ENCODE measurements at places on chromosomes 3 and 15.

DNA sequence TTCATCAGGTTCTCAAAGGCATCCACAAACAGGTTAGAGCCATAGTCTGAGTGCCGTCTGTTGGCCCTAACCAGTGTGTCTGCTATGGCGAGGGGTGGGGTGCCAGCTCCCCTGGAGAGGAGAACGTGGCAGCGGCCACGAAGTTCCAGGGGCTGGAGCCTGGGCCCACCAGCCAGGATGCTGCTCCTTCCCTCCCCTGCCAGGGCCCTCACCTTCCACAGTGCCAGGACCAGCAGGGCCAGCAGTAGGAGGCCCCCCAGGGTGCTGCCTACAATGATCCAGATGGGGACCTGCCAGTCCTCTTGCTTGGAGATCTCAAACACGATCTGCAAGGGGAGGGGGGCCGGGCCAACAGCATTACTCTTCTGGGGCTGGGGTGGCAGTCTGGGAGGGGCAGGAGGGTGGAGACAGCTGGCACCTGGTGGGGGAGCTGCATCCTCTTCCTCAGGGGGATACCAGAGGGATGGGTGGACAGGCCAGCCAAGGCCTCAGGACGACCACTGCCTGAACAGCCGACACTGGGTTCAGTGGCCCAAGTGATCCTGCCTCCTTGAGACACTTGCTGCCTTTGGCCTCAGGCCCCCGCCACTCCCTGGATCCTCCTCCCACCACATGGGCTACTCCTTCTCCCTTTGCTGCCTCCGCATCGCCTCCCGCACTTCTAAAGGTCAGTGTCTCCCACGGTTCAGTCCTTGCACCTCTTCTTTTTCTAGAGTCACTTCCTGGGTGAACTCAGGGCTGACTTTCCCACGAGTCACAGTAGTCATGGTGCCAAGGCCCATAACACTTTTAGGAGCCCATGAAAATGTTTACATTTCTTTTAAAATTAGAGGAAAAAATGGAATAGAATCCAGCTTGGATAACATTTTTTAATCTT is 26.3 kb downstream of the FEM1B start:
- no peak for DNase-seq

- no peak for DNase-seq
These were observed 35.0 kb upstream of the TNFAIP8L3 start for GRCh38 chr15:51129535-51130188.

GRCh38 chr3:54968546-54969172 is 40.8 kb upstream of the LRTM1 start:
- DNase-seq = peak; percentile 81

DNA sequence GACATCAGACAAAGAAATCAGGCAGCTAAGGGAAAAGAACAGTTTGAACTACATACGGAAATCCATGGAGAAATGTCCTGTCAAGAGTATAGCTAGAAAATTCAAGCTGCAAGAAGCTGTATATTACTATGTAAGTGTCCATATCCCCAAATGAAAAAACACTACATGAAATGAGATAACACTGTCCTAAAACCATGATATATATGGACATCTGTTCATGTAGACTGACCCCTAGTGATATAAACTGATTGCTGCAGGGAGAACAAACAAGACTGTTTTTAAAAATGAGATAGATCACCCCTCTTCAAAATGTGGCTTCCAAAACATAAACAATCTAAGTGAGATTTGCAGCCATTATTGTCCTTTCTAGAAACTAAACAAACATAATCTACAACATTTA is 985.6 kb downstream of the EPHA3 start:
- DNase-seq = peak; percentile 52

DNA sequence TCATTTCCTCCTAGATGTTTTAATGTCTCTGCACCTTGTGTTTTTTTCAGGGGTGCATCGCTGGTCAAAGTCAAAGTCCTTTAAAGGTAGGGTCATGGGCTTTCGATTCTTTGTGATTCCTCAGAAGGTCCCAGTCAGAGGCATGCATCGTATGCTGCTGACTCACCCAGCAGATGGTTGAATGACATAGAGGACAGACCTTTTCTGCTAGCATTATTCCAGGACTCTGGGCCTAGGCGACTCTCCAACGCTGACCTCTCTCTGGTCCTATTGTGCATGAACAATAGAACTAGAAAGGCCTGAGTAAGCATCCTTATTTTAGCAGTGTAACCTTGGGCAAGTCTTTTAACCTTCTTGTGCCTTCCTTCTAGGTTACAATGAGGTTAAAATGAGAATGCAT is 75.9 kb downstream of the DGKG start:
- peak; percentile 78 for DNase-seq

- no peak for DNase-seq
These were observed 126.2 kb downstream of the ASB7 start for GRCh38 chr15:100728371-100729201.

GRCh38 chr3:148839805-148840204 is 12.2 kb downstream of the CPB1 start:
- no peak for DNase-seq

DNA sequence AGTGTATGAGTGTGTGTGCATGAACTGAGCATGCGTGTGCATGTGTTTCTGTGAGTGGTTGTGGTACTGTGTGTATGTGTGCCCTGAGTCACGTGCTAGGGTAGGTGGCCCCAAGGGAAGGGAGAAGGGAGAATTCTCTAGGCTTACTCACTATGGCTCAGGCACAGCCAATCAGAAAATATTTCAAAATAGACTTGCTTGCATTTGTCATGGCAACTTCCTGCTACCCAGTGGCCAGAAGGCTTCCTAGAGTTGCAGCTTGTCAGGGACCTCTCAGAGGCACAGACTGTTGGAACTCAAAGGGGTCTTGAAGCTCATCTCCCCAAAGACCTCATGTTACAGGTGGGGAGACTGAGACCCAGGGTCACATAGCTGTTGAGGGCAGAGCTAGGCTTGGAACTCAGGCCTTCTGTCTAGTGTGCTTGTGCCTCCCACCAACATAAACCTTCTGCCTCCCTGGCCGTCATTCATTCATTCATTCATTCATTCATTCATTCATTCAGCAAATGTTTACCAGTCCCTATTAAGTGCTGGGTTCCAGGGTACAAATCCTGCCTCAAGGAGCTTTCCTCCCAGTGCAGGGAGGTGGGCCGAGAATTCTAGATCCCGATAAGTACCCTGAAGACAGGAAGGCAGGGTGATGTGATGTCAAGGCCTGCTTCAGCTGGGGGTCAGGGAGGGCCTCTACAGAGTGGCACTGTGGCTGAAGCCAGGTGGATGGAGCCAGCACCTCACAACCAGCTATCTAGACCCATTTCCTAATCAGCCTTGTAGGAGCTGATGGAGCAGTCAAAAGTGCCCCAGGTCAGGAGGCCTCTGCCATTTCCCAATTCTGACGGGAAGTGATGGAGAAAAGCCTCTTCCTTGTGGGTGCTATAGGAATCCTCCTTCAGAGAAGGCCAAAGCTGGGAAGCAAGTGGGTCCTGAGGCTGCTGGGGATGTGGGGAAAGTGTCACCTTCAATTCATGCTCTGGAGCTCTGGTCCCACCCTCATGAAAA is 10.9 kb upstream of the RFT1 start:
- DNase-seq = peak; percentile 63

- DNase-seq = no peak
These were observed 3.1 kb upstream of the A4GNT start for GRCh38 chr3:138135146-138135832.

DNA sequence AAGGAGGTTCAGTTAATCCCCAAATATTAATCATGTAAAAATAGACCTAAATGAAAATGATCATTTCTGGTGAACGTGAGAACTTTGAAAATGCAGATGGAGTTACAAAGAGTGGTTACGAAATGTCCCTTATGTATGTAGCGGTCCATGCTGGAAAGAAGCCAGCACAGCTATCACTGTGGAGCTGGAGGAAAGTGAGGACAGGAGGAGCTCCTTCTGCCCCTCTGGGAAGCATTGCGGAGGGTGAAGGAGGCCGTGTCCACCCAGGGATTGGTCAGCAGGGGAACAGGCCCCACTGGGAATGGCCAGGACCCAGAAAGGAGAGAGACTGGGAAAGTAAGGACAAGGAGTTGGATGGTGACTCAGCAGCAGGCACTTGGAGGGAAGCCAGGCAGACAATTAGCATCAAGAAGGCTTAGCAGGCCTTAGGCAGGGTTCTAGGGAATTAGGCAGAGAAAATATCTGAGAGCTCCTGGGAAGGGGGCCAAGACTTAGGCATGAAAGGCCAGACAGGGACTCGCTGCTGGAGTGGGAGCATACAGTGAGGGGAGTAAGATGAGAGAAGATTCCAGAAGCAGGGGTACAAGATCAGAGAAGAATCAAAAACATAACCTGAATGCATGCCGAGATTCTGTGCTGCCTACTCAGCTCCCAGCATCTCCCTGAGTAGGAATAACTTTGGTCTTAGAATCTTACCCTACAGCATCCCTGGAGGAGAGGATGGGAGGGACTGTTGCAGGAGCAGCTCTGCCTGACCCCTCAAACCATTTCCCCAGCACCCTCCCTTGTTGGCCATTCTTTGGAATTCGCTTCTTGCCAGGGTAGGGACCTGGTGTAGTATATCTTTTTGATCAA is 171.0 kb upstream of the UMPS start:
- peak; percentile 97 for DNase-seq

DNA sequence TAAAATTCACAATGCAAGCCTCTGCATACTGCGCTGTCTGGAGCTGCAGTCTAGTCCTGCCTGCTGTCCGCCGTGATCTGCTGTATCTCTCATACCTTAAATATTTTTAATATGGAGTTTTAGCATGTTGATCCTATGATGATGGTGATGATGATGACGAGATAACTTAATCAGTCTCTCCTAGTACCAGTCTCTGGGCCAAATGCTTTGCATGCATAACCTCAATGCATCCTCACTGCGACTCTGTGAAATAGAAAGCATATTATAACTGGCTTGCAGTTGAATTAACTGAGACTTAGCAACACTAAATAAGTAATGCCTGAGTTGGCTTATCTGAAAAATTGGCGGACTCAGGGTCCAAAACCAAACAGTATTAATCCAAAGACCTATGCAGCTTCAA is 38.4 kb upstream of the BCHE start:
- DNase-seq = no peak

- DNase-seq = no peak
These were observed 95.6 kb upstream of the TPM1 start for GRCh38 chr15:62946940-62947339.

DNA sequence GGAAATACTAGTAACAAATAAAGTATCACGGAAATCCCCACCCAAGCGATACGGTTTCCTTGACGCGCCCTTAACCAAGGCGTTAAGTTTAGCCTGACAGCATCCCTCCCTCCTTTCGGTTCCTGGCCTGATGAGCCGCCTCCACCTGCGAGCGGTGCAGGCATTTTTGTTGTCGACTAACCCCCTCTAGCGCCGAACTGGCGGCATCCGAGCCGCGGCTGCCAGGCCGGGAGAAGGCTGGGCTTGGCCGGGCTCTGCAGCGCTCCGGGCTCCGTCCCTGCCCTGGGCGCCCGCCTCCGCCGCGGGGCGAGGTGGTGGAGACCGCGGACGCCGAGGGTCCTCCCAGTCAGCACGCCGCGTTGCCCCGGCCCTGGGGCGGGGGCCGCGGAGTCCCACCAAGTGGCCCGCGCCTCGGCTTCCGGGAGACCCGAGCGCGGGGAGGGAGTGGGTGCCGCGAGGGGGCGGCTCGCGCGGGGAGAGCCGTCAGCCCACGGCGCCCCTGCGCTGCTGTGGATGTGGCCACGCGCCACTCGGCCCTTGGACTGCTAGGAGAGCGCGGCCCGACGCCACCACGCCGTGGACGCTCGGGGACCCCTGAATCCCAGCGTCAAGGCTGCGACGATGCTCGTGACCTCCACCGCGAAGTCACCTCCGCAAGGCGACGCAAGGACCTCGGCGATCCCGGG is 1.1 kb upstream of the EPHA6 start:
- peak; percentile 64 for DNase-seq

DNA sequence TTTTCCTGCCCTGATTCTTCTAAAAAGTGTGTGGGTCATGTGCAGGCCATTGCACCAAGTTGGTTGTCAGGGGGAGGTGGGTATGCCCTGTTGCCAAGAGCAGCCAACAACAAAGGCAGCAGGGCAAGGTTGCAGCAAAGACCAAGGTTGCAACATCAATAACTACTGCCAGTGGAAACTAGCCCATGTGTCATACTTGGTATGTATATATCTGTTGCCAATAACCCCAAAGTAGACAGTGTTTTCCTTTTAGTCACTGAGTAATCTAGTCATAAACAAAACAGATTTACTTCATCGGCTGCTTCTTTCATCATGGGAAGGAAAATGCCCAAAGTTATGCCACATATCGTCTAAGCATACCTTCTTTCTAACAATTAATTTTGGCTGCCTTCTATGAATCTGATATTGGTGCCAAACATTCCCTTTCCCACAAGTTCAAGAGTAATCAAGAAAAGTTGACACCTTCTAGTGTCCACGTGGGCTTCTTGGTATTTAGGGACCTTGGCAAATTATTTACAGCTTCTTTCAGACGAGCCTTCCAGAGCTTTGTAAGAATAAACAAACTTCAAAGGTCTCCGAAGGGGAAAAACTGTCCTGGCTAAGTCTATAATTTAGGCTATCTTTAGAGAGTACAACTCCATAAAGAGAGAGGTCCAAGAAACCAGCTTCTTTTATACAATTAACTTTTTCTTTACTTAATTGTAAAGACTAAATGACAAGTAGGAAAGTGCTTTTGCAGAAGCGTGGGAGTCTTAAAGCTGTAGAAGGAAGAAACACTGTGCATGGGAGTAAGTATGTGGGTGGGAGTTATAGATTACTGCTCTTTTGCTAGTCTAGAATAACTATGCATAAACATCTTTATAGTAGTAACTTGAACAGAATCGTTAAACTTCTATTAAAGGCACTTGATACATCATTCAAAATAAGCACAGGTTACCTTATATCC is 10.0 kb upstream of the MBNL1 start:
- peak; percentile 99 for DNase-seq

- DNase-seq = peak; percentile 39
These were observed at the start of gene SOX2 for GRCh38 chr3:181711325-181712135. SOX2 (plus strand) TSS chr3:181711925; CDS start chr3:181712361, 436 bp downstream.

DNA sequence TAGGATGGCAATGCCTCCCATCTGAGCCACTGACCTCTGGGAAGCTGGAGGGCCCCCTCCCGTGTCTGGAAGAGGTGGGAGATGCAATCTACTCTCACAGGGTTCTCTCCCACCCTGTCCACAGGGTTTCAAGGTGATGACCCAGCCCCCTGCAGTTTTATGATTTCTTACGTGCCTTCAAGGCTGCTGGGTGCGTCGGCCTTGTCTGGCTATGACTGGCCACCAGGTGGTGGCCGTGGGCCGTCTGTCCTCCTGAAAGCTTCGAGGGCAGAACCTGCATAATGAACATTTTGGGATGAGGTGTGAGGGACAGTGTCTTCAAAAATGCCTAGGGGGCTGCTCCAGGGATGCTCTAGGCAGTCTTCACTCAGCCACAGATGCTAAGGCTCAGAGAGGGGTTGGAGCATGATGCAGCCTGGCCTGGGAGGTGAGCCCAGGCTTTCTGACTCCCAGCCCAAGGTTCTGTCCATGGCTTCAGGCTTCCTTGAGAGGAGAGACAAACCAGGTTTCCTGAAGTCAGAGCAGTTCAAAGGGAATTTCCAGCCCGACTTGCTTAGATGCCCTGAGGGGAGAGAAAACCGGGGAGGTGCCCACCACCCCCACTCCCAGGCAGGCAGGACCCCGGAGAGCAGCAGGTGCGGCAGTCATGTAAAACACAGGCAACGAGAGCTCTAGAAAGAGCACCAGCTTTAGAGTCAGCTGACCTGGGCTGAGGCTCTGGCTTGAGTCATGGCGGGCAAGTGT is 18.7 kb downstream of the ISG20 start:
- DNase-seq = peak; percentile 68

- DNase-seq = no peak
These were observed 102.6 kb upstream of the TSPAN3 start for GRCh38 chr15:77173487-77173886.

- no peak for DNase-seq
These were observed 371.0 kb upstream of the GBE1 start for GRCh38 chr3:82132210-82133069.

GRCh38 chr15:80485370-80486164 is 81.4 kb downstream of the ARNT2 start:
- DNase-seq = no peak

Data from cardiac fibroblast (primary cell).